HCEC 1CT (cell line): ENCODE measurements at places on chromosomes 12 and 14.

GRCh38 chr12:79961411-79961810 lies 26.5 kb upstream of the PPP1R12A start:
- DNase-seq: no peak

DNA sequence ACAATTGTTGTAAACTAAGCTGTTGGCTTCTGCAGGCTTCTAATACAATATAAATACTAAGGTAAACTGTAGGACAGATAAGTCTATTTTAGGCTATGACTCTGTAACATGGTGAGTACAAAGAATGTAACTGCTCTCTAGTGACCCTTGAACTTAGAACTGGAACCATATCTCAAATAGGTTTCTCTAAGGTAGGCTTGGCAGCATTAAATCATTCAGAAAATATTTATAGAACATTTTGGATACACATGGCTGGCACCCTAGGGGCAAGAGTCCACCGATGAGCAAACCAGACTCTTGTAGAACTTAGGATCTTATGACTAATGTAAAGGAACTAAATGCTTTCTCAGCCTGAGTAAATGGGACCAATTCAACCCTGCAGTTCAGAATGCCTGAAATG lies 19.4 kb upstream of the SLC25A3 start:
- DNase-seq: no peak

- no peak for DNase-seq
Measured at GRCh38 chr12:123937707-123938591, 34.7 kb downstream of the CCDC92 start.

DNA sequence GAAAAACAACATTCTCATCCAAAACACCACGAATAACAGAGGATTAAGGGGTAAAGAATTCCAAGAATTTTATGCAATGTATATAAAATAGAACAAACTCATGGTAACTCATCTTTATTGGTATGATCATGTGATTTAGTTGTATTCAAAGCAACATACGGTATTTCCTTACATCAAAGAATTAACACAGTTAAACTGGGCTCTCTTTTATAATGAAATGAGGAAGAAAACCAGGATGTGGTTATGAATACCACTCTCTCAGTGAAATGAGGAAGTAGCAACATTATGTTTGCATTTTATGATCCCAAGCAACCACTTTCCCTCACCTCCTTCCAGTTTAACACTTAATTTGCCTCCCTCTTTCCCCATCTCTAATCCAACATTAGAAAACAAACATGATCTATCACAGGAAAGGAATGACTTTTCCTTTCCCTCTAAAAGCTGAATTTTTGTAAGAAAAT lies 22.9 kb downstream of the SPTLC2 start:
- DNase-seq: peak; percentile 69

- DNase-seq: peak; percentile 64
Measured at GRCh38 chr12:58443273-58443980, 476.9 kb downstream of the LRIG3 start.

DNA sequence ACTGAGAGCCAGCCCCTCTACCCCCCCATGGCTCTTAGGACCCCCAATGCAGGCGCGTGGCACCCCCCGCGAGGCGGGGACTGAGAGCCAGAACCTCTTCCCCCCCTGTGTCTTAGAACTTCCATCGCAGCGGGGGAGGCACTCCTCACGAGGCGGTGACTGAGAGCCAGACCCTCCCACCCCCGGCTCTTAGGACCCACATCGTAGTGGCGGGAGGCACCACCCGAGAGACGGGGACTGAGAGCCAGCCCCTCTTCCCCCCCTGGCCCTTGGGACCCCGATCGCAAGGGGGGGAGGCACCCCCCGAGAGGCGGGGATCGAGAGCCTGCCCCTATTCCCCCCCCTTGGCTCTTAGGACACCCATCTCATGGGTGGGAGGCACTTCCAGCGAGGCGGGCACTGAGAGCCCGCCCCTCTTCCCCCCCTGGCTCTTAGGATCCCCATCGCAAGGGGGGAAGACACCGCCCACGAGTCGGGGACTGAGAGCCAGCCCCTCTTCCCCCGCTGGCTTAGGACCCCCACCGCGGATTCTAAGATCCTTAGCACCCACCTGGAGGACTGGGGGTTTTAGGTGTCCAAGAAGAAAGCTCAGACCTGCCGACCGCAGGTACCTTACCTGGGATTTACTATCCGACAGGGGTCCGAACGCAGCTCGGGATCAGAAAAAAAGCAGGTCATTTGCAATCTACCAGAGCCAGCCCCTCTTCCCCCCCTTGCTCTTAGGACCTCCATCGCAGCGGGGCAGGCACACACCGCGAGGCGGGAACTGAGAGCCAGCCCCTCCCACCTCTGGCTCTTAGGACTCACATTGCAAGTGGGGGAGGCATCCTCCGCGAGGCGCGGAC lies 44.9 kb downstream of the DDX11 start:
- DNase-seq: peak; percentile 1

DNA sequence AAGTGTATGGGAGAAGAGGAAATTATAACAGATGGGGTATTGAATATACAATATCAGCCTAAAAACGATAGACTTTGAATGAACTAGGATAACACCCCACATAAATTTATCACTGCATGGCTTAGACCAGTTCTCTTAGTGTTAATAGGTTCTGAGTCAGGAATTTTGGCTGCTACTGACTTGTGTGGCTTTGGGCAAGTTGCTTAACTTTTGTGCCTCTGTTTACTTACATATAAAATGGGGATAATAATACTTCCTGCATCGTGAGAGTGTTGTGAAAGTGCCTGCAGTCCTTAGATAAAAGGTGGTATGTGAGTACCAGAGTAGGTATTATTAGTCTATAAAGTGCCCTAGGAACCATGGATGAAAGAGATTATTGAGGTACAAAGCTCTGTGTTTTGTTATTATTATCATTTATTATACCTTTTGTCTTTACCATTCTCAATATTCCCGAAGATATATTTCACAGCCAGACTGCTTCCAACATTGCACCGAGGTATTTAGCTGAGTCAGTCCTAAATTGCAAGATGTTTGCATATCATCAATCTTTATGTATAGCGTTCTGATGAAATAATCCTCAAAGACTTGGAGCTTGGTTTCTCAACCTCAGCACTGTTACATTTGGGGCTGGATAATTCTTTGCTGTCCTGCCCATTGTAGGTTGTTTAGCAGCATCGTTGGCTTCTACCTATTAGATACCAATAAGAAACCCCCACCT lies 2.3 kb upstream of the PAWR start:
- peak; percentile 32 for DNase-seq

GRCh38 chr12:89157413-89157812 lies 194.9 kb downstream of the DUSP6 start:
- DNase-seq: no peak

DNA sequence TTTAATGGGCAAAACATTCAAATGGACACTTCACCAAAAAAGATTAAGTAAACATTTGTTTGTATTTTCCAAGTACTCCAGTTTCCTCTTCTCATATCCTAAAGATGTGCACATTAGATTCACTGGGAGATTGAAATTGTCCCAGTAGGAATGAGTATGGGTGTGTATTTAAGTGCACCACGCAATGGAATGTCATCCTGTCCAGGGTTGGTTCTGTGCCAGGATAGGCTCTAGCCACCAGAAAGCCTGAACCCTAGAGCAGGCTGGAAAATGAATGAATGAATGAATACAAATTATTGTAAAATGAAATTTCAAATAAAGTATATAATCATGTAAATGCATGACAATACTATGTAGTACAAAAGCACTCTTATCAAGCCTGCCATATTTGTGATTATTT lies 14.0 kb downstream of the CEP83 start:
- no peak for DNase-seq
